ENCODE measurements at places on chromosomes 7 and 10.

GRCh38 chr7:148901178-148901577, 17.1 kb upstream of the EZH2 start:
- no peaks in the 10 kb centered on the region for H3K36me3 ChIP-seq
- H3K4me1 ChIP-seq: no peaks in the 10 kb centered on the region
- no peak overlapping the region for H3K4me3 ChIP-seq
- peaks cover 4% of the 10 kb centered on the region for H3K27me3 ChIP-seq
- DNase-seq: no peak

DNA sequence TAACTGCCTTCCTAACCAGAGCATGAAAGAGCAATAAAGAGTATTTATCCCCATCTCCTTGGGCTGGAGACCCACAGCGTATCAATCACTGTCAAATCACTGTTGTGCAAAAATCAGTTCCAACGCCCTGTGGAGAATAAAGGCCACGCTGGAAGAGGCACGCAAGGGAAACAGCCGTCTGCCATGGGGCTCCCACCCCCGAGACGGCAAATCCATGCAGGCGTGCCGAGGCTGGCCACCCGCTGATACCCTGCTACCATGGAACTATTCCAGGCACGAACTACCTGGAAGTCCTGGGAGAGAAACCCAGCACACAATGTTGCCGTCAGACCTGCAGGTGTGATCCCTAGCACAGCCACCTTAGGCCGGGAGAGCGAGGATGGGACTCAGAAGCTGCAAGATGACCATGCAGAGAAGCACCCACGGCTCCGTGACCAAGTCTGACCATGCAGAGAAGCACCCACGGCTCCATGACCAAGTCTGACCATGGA, 185.3 kb downstream of the DIP2C start:
- no peak for DNase-seq
- no peak overlapping the region for H3K27ac ChIP-seq
- H3K36me3 ChIP-seq: no peaks in the 10 kb centered on the region
- peaks cover 3% of the 10 kb centered on the region for H3K27me3 ChIP-seq

GRCh38 chr10:128386816-128387604, 260.8 kb upstream of the MKI67 start:
- H3K4me1 ChIP-seq: no peaks in the 10 kb centered on the region
- no peak overlapping the region for H3K27ac ChIP-seq
- H3K27me3 ChIP-seq: peaks cover 6% of the 10 kb centered on the region
- H3K4me3 ChIP-seq: no peak overlapping the region

DNA sequence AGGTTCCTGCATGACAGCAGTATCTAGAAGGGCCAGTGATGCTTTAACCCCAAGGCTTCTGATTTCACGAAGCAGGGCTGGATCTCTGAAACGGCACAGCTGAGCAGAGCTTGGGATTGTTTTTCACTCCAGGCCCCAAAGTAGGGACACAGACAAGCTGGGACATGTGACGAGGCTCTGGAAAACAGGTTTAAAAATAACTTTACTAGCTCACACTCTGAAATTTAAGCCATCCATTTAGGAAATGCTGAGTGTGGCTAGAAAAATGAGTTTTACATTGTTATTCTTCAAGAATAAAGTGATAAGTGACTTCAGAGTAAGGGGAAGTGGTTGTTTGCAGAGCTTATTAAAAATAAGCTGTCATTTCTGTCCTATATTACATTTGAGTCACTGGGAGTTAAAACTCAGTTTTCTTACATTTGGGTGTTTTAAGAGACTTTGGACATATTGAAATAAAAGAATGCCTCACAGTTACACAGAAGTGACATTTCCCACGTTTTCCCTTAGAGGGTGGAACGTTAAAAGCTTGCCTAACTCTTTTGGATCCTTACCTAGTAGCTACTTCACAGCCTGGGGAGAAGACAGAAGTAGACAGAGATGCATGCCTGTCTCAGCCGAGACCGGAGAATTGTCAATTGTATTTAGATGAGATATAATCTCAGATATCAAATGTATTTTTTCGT, 107.8 kb downstream of the GALNT17 start:
- H3K27ac ChIP-seq: no peak overlapping the region
- no peaks in the 10 kb centered on the region for H3K27me3 ChIP-seq
- H3K4me1 ChIP-seq: no peaks in the 10 kb centered on the region

GRCh38 chr10:3071405-3072198, 4.3 kb downstream of the PFKP start:
- H3K27ac ChIP-seq: peak overlapping the region; percentile 42
- H3K4me3 ChIP-seq: peak overlapping the region; percentile 26
- H3K4me1 ChIP-seq: peaks cover 55% of the 10 kb centered on the region
- DNase-seq: peak; percentile 40

DNA sequence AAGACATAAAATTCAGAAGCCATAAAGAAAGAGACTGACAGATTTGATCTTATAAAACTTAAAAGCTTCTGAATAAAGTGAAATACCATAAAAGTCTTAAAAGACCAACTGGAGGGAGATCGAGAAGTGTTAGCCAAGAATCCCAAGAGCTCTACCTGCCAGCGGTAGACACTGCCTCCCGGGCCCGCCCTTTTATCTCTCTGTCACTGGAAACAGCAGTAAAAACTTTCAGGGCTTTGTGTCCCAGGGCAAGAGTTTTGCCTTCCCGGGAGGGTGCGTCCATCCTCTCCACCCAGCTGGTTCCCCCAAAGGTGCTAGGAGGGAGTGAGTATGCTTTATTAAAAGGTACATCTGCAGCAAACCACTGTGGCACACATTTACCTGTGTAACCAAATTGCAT, 5.8 kb downstream of the PLA2G12B start:
- H3K27me3 ChIP-seq: no peaks in the 10 kb centered on the region
- no peaks in the 10 kb centered on the region for H3K36me3 ChIP-seq
- no peak overlapping the region for H3K4me3 ChIP-seq
- no peak overlapping the region for H3K27ac ChIP-seq

DNA sequence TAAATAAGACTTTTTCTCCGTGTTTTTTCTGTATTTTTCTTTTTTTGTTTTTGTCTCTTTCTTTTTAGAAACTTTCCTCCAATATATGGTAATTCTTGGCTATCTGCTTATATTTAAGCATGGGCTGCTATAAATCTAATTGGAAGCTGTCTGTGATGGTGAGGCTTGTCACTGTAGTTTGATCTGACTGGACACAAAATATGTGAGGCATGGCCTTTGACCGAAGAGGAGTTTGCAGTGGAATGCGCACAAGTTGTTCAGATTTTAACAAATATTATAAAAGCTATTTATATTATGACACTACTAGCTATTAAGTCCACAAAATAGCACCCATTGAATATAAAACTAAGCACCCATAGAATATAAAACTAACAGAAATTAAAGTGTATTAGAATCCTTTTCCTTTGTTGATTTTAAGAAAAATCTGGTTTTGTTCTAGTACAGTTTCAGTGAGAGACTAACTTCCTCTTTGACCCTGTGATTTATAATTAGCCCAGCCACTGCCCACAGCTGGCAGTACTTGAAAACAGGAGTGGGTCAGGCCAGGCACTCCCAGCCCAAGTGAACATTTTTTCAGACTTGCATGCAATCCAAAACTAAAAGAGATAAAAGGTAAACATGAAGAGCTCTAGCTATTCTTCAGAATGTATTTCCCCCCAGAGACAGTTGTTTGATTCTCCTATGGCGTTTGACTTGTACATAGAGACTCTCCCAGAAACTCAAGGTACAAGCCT, 69.9 kb upstream of the FGL2 start:
- peaks cover 8% of the 10 kb centered on the region for H3K36me3 ChIP-seq
- no peak for DNase-seq
- H3K27me3 ChIP-seq: no peaks in the 10 kb centered on the region
- no peak overlapping the region for H3K4me3 ChIP-seq

GRCh38 chr10:97567891-97568290, 4.7 kb upstream of the ANKRD2 start:
- H3K4me3 ChIP-seq: no peak overlapping the region
- no peaks in the 10 kb centered on the region for H3K36me3 ChIP-seq
- no peaks in the 10 kb centered on the region for H3K27me3 ChIP-seq
- no peak for DNase-seq
- H3K27ac ChIP-seq: no peak overlapping the region

GRCh38 chr10:5942474-5942873, 34.9 kb downstream of the IL15RA start:
- H3K4me1 ChIP-seq: no peaks in the 10 kb centered on the region
- H3K27me3 ChIP-seq: no peaks in the 10 kb centered on the region
- DNase-seq: no peak
- H3K36me3 ChIP-seq: peaks cover 8% of the 10 kb centered on the region
- H3K27ac ChIP-seq: no peak overlapping the region
- no peak overlapping the region for H3K4me3 ChIP-seq

DNA sequence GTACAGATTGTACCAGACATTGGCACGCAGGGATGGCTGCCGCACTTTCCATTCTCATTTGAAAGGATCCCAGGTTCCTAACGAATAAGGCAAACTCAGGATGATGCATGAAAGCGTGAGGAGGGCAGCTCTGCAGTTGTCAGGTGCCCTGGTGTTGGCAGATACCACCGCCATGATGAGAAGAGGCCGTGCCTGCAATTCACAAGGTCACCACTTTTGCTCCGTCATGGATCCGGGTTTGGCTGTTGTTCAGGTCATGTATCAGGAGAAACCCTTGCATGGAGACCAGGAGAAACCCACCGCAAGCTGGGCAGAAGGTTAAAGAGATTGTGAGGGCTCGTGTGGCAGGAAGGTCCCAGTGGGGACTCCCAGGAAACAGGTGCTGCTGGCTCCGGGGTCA, 233.2 kb downstream of the KLF6 start:
- H3K27me3 ChIP-seq: no peaks in the 10 kb centered on the region
- DNase-seq: no peak
- peak overlapping the region; percentile 6 for H3K27ac ChIP-seq

GRCh38 chr10:692682-693351, 3.3 kb upstream of the DIP2C start:
- no peaks in the 10 kb centered on the region for H3K36me3 ChIP-seq
- H3K27ac ChIP-seq: no peak overlapping the region
- peaks cover 8% of the 10 kb centered on the region for H3K27me3 ChIP-seq
- no peaks in the 10 kb centered on the region for H3K4me1 ChIP-seq
- DNase-seq: no peak
- no peak overlapping the region for H3K4me3 ChIP-seq

DNA sequence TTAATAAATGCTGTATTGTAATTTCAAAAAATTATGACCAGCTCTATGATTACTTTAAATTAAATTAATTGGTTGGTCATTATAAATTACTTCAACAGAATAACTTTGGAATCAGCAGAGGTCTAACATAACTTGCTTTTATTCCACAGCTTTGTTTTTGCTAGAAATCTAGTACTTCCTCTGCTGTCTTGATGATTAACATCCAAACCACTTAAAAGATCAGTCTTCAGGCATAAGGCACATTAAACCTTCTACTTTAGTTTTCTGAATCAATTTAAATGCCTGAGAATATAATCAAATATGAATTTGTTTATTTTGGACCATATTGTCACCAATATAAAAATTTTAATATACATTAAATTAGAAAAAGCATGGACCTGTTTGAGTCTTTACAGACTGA, 465.3 kb downstream of the ARL4A start:
- H3K4me3 ChIP-seq: no peak overlapping the region
- H3K27me3 ChIP-seq: no peaks in the 10 kb centered on the region
- no peak for DNase-seq
- no peaks in the 10 kb centered on the region for H3K36me3 ChIP-seq
- no peak overlapping the region for H3K27ac ChIP-seq
- no peaks in the 10 kb centered on the region for H3K4me1 ChIP-seq

- no peak overlapping the region for H3K27ac ChIP-seq
- no peaks in the 10 kb centered on the region for H3K27me3 ChIP-seq
- no peaks in the 10 kb centered on the region for H3K36me3 ChIP-seq
- DNase-seq: peak; percentile 46
- no peak overlapping the region for H3K4me3 ChIP-seq
These were observed 13.1 kb downstream of the UMAD1 start for GRCh38 chr7:7653593-7654187.

DNA sequence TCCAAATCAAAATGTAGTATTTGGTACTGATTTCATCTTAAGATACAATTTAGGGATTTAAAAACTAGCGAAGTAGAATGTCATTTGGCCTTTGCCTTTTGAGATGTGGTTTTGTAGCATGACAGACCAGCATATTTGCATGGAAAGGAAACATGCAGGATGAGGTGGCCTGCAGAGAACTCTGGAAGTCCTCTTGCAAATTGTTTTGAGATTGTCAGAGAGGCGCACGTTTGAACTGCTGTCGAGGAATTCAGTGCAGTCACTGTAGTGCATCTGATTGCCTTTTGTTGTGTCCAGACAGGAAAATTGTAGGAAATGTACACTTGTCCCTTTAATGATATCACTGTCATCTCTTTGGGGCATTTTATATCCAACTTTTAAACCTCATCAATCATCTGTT, 136.7 kb downstream of the CELF2 start:
- no peaks in the 10 kb centered on the region for H3K27me3 ChIP-seq
- H3K27ac ChIP-seq: no peak overlapping the region
- H3K36me3 ChIP-seq: no peaks in the 10 kb centered on the region
- DNase-seq: no peak
- H3K4me3 ChIP-seq: no peak overlapping the region

- no peak overlapping the region for H3K27ac ChIP-seq
- no peaks in the 10 kb centered on the region for H3K27me3 ChIP-seq
- H3K4me3 ChIP-seq: no peak overlapping the region
- no peak for DNase-seq
- no peaks in the 10 kb centered on the region for H3K36me3 ChIP-seq
These were observed 186.3 kb downstream of the IPMK start for GRCh38 chr10:58081353-58081752.

- no peak overlapping the region for H3K4me3 ChIP-seq
- no peaks in the 10 kb centered on the region for H3K36me3 ChIP-seq
- no peaks in the 10 kb centered on the region for H3K4me1 ChIP-seq
- DNase-seq: no peak
- no peak overlapping the region for H3K27ac ChIP-seq
- H3K27me3 ChIP-seq: peaks cover 7% of the 10 kb centered on the region
These were observed 225.9 kb downstream of the WDR11 start for GRCh38 chr10:121076776-121077715.

GRCh38 chr10:67837541-67838314, at the start of gene DNAJC12:
Gene DNAJC12 (minus strand): TSS chr10:67838188. CDS start chr10:67838011, 177 bp downstream.
- no peaks in the 10 kb centered on the region for H3K36me3 ChIP-seq
- H3K27me3 ChIP-seq: no peaks in the 10 kb centered on the region
- peak within 1 kb of the TSS; percentile 9 for H3K27ac ChIP-seq
- peaks cover 14% of the 10 kb centered on the region for H3K4me1 ChIP-seq

- no peaks in the 10 kb centered on the region for H3K36me3 ChIP-seq
- peak overlapping the region; percentile 3 for H3K4me3 ChIP-seq
- H3K27ac ChIP-seq: peak overlapping the region; percentile 75
- peak; percentile 36 for DNase-seq
These were observed 43.8 kb upstream of the RPA3 start for GRCh38 chr7:7761974-7762779.

DNA sequence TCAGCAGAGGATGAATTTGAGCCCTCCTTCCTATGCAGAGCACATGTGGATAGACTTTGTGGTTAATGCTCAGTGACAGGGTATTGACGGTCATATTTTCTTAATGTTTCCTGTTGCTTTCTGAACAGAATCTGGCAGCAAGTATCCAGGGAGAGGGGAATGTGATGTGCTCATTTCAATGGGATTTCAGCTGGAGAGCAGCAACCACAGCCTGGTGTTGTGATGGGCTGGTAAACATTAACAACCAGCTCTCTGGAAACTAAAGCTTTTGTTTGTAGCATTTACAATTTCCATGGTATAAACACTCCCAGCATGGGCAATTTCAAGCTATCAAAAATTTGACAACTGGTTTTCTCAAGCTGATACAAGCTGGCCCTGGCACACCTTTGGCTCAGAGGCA, 215.9 kb downstream of the SH2D4B start:
- no peak overlapping the region for H3K4me3 ChIP-seq
- DNase-seq: no peak
- H3K27me3 ChIP-seq: no peaks in the 10 kb centered on the region
- no peaks in the 10 kb centered on the region for H3K4me1 ChIP-seq

Data from DND-41 (cell line).